GM12865 (cell line): ENCODE measurements at places on chromosomes 4 and X.

GRCh38 chrX:122055460-122055859 is 1008.0 kb downstream of the GLUD2 start:
- DNase-seq: no peak

DNA sequence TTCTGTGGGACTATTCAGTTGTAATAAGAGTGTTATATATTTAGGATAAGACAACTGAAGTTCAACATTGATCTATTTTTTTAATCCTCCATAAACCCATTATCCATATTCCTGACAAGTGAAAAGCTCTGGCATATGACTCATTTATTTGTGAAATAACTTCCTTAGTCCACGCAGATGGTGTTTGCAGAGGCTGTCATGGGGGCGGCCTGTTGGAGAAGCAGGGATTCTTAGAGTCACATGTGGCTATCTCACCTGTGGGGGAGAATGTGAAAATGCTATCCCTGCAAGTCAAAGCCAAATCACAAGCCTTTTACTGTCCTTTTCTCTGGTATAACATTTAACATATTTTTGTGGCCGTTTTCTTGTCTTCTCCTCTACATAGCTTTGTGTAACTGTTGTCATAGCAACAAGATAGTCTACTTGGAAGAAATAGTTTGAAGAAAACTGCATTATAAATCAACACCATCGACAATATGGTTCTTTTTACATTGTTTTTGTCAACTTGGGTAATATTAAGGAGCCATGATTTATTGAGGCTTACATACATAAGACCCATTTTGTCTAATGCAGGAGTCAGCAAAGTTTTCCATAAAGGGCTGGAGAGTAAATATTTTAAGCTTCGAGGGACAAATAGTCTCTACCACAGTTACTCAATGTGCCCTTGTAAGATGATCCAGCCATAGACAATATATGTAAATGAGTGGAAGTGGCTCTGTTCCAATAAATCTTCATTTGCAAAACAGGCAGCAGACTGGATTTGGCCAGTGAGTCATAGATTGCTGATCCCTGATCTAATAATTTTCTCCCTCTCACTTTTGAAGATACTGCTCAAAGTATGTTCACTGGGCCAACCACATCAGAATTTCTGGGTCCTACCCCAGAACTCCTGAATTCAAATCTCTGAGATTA is 395.0 kb downstream of the DTHD1 start:
- no peak for DNase-seq

GRCh38 chr4:77827343-77827742 is 8.2 kb upstream of the CNOT6L start:
- DNase-seq: peak; percentile 30

GRCh38 chr4:69731847-69732246 is 28.6 kb downstream of the SULT1B1 start:
- no peak for DNase-seq

GRCh38 chrX:46561824-46562657 is 11.5 kb upstream of the CHST7 start:
- DNase-seq: peak; percentile 92

- peak; percentile 34 for DNase-seq
Measured at GRCh38 chr4:78735697-78736096, 40.5 kb upstream of the BMP2K start.

DNA sequence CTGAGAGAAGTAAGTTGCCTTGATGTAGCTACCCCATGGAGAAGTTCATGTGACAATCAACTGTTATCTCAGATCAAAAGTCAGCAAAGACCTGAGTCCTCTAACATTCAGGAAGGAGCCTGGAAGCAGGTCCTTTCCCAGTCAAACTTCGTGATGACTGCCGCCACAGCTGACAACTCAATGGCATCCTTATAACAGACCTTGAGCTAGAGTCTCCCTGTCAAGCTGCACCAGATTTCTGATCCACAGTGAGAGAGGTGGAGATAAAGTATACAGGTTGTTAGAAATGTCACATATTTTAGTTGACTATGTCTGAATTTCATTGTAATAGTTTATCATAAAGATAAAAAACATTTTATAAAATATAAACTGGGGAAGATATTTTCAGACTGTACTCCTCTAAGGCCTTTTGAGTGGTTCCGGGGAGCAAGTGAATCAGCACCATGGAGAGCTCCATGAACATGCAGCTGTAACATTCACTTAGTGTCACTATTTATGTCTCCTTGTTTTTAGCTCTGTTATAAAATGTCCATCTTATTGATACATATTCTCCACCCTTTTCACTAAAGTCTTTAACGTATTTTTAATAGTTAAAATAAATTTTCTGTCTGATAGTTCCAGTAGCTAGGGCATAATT is 1653.5 kb upstream of the AGA start:
- DNase-seq: peak; percentile 2

GRCh38 chr4:185383451-185383850 is 12.3 kb downstream of the LRP2BP start:
- no peak for DNase-seq

GRCh38 chr4:18404642-18405041 is 383.1 kb upstream of the LCORL start:
- peak; percentile 20 for DNase-seq

GRCh38 chr4:104735174-104735573 is 240.5 kb upstream of the CXXC4 start:
- no peak for DNase-seq

- DNase-seq: no peak
Measured at GRCh38 chr4:101035487-101035886, 311.8 kb downstream of the PPP3CA start.

DNA sequence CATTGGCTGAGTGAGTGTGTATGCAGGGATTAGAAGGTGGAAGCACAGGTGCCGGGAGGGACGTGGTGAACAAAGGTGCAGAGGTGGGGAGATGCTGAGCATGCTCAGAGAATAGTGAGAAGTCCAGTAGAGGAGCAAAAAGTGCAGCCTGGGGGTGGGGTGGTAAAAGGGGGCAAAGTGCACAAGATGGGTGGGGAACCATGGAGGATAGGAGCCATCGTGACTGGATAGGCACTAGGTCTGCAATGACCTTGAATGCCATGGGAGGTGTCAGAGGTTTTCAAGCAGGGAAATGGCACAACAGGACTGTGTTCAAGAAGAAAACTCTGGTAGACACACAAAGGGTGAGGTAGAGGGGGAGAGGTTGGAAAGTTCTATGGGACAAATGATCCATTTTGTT is 6.6 kb upstream of the DDX3X start:
- no peak for DNase-seq

DNA sequence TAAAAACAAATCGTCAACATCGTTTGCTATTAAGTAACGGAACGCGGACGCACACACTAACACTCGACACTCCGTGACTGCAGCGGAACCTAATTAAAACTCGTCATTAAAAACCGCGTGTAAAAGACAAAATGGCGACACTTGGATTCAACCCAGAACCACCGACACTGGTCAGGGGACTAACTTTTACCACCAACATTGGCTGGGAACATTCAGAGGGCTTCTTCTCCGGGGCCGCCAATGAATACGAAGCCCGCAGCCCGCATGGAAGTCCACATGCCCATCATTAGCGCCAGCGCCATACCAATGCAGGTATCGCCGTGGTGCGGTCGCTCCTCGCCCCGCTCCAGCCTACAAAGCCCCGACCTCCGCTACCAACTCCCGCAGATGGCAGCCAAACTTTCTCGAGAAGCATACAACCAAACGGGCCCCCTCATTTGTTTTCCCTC is 498 bp downstream of the RBMX start:
- peak; percentile 41 for DNase-seq

- DNase-seq: no peak
Measured at GRCh38 chr4:56198265-56198664, 189.0 kb downstream of the AASDH start.

- DNase-seq: no peak
Measured at GRCh38 chrX:130172127-130172845, 524 bp downstream of the RAB33A start.

GRCh38 chr4:2814627-2815270 is 21.9 kb downstream of the SH3BP2 start:
- DNase-seq: no peak

DNA sequence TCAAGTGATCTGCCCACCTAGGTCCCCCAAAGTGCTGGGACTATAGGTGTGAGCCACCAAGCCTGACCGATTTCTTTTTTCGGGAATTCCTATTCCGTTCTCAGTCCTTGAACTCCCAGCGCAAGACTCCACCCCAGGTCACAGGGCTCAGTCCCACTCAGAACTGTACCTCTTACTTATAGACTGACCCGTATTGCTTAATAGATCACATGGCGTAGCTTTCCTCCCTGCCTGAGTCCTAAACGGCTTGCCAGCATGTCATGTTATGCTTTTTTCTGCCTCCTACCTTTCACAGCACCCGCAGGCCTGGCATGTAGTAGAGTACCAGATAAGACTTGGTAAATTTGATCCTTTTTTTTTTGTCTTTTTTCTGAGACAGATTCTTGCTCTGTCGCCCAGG is 22.4 kb downstream of the SAT1 start:
- no peak for DNase-seq

DNA sequence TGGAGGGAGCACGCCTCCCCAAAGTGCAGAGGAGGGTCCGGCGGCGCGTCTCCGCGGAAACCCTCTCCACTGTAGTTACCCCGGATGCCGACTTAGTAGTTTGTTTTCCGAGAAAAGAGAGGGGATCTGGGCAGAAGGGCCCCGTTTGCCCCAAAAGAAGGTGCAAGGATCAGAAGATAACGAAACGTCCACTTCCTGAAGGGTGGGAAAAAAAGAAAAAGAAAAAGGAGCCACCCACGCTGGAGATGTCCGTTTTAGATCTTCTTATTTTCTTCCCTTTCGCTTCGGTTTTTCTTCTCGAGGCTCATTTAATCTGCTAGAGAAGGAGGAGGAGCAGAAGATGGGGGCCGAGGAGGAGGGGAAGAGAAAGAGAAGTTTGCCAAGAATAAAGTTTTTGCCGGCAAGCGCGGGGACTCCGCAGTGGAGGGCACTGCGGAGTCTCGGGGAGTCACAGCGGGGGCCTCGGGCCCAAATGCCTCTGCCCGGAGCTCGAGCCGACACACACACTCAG is 517 bp downstream of the LEF1 start:
- no peak for DNase-seq

DNA sequence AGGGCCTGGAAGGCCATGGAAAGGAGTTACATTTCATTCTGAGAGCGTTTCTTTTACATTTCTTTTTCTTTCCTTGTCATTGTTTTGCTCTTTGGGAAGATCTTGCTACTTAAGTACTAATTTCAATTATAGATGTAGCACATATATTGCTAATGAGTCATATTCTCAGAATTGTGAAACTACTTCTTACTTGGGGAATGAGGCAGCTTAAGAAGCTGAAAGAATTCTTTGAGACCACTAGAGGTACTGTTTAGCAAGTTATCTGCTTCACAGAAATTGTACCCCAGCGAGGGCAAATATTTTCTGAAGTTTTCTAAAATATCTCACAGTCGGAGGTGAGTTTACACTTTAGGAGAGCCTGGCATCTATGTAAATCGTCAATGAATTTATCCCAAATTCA is 100.6 kb downstream of the AFF2 start:
- no peak for DNase-seq

DNA sequence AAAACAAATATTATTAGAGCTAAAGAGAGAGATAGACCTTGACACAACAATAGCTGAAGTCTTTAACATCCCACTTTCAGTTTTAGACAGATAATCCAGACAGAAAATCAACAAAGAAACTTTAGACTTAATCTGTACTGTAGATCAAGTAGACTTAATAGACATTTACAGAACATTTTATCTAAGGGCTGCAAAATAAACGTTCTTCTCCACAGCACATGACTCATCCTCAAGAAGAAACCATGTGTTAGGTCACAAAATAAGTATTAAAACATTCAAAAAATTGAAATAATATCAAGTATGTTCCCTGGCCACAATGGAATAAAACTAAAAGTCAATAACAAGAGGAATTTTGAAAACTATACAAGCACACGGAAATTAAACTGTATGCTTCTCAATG is 1510.3 kb upstream of the PCDH10 start:
- DNase-seq: no peak

DNA sequence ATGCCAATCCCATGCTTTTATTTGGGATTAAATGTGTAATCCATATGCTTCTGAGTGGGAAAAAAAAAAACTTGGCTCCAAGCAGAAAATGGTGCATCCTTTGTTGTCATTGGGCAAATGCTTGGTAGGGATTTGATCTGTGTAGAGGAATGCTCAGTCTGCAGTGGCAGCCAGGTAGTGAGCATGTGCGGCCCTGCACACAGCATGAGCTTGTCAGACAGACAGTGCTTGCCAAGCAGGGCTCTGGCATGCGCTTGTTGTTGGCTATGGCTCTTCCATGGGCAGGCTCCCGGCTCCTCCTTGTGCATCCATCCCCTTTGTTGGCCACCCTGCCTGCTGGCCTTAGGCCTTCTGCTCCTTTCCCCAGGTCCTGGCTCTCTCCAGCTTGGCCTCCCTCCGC is 130.3 kb downstream of the GPR143 start:
- DNase-seq: no peak

DNA sequence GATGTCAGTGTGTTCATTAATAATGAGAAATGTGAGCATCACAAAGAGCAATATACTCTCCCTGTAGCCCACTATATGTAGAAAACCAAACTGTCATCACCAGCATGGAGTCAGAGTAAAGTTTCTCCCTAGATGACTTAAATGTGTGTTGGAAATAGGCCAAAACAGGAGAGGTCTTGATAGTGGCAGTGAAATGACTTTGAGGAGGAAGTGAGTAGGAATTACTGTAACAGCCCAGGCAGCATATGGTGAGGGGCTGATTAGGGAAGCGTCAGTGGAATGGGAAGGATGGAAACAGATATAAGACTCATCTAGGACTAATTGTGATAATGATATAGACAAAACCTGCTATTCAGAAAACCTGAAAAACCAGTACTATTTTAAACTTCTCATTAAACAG is 83.9 kb downstream of the ATXN3L start:
- DNase-seq: no peak

GRCh38 chr4:107862658-107863057 is 37.9 kb downstream of the SGMS2 start:
- DNase-seq: peak; percentile 4

- DNase-seq: no peak
Measured at GRCh38 chr4:127000110-127000509, 632.6 kb upstream of the INTU start.

- DNase-seq: no peak
Measured at GRCh38 chr4:124035364-124036041, 638.9 kb downstream of the SPRY1 start.

GRCh38 chrX:140744085-140744484 is 34.5 kb downstream of the LINC00632 start:
- DNase-seq: no peak

DNA sequence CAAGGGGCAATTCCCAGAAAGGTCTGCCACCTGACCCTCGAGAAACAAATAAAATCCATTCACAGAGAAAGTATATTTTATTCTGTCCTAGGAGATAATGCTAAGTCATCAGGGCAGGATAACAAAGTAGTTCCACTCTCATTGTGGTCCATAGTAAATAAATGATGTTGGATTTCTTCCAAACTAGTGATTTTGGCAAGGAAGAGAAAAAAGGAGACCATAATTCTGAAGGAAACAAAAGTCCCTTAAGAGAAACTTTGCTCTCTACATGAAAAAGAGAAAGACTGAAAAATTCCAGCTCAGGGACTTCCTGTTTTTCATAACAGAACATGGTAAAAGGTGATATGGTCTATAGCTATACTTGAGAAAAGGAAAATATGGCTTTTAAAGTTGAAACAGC is 71.5 kb upstream of the DDX60 start:
- DNase-seq: no peak

GRCh38 chr4:77010841-77011354 is 61.3 kb downstream of the SEPTIN11 start:
- DNase-seq: no peak
